GM12892 (cell line): ENCODE measurements at places on chromosomes 3 and 15.

DNA sequence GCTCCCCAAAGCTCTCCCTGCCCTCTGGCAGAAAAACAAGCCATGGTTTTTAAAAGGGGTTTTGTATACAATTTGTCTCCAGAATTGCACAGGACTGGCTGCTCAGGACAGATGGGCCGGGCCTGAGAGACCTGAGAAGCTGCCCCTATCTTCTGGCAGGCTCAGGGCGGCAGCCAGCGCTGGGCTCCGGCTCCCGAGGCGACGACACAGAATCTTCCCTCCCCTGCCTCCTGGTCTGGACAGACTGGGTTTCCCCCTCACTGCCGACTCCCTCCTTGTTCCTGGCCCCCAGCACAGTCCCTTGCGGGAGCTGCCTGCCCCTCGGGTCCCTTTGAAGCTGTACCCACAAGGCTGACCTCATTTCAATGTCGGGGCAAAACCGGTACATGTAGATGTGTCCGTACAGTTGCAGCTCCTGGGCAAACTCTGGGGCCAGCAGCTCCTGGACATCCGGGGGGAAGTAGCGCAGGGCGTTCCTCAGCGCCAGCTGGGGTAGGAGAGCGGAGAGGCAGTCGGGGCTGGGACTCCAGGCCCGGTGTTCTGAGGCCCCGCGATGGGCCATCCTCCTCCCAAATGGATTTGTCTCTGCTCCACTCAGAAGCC, 7.2 kb downstream of the UROC1 start:
- DNase-seq, result no peak

- DNase-seq, result no peak
Observed at GRCh38 chr15:35054380-35054779, 30.7 kb downstream of the NANOGP8 start.

GRCh38 chr3:11029948-11030347, 37.4 kb downstream of the SLC6A1 start:
- DNase-seq, result no peak

GRCh38 chr3:17844236-17844635, 101.8 kb upstream of the TBC1D5 start:
- DNase-seq, result no peak

DNA sequence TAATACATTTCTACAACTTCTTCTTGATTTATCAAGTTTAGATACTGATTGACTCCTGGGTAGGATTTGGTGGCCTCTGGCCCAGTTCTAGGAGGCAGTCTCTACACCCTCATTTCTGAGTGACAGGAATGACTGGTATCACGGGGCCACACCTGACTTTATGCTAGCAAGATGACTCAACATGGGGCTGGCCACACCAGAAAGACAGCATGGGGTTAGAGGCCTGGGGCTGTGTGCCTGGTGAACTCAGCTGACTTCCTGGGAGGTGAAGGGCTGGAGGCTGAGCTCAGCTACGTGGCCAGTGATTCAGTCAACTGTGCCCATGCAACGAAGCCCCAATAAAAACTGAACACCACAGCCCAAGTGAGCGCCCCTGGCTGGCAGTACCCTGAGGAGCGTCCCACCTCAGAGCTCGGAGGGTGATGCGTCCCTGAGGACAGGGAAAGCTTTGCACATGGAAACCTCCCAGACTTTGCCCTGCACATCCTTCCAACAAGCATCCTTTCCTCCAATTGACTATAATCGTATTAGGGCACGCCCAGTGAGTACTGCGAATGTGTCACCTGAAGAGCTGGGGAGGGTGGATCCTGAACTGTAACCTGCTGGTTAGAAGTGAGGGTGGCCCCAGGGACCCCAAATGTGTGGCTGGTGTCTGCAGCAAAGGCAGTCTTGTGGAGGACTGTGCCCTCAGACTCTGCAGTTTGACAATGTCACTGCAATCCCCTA, 57.2 kb downstream of the NIPA2 start:
- DNase-seq, result no peak

GRCh38 chr3:168325684-168326083, 230.0 kb upstream of the GOLIM4 start:
- DNase-seq, result no peak

- DNase-seq, result no peak
Observed at GRCh38 chr15:66670175-66670574, 31.9 kb upstream of the SMAD6 start.

DNA sequence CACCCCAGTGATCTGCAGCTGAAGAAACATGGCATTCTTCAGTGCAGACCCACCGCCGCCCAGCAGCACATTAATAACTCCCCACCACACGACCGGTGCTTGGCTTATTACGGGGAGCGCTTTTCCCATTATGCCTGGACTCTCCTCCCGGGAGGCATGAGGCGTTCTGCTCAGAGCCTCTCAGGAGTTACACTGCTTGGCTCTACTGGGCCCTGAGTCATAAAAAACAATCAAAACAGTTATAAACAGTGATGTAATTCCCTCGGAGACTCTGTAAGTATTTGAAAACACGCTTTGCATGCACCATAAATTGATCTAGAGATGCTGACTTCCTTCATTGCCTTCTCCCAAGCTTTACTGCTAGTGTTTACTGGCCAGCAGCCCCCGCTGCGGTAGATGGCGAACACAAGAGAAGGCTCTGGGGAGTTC, 77.1 kb upstream of the SNRPA1 start:
- no peak for DNase-seq

DNA sequence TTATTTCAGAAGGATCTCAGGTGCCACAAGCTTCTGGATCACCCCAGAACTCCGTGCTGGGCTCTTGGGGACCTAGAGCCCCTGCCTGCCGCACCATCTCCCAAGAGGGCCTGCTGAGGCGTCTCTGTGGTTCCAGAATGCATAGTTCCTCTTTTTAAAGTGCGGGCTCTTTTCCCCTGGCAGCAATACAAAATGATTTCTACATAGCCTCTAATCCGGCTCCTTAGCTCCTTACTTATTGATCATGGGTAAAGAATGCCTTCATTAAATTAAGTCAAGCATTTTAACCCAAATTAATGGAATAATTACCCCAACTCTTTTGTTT, 121.9 kb downstream of the ATP10A start:
- DNase-seq, result no peak
